COLO829 (cell line): ENCODE measurements at places on chromosomes 1 and 21.

- peak; percentile 63 for DNase-seq
Observed at GRCh38 chr1:85109475-85109874, 61.2 kb upstream of the MCOLN3 start.

GRCh38 chr1:107524301-107524700, 383.5 kb downstream of the NTNG1 start:
- DNase-seq = no peak

DNA sequence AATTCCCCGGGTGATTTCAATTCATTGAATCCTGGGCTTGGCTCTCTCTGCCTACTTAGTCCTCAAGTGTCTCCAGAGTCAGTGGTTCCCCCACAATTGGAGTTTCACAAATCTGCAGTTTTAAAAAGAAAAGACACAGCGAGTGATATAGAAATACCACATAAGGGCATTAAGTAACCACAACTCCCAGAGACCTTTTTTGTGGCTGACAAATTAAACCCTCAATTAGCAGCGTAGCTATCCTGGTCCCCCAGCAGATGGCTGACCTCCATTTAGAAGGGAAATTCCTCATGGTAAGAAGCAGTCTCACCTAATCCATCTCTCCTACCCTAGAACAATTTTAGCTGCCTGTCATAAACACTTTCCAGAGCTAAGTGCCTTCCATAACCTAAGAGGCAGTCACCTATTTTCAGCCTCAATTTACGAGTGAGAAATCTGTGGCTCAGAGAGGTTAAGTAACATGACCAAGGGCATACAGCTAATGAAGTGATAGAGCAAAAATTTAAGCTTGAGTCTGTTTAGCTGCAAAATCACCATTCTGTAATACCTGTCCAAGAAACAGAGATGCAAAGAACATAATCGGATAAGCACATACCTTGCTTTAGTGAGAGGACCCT, 56.0 kb upstream of the NBPF3 start:
- DNase-seq = no peak

- no peak for DNase-seq
Observed at GRCh38 chr1:33886496-33886895, 22.6 kb downstream of the HMGB4 start.

DNA sequence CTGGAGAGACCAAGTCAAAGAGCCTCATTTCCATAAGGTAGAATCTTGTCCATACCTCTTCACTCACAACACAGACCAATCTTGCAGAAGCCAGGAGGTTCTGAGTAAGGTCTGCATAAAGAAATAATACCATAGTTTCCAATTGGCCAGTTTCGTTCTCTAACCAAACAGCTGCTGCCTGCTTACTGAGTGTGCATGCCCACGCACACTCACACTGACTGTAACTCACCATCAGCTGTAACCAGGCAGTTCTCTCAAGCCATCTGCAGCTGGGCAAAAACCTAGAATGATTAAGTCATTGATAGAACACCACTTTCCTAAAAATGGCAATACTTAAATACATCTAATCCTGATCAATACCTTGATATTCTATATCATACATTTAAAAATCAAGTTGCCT, 106.6 kb upstream of the VAV3 start:
- DNase-seq = no peak

GRCh38 chr1:117780687-117781475, 148.5 kb downstream of the GDAP2 start:
- DNase-seq = no peak

DNA sequence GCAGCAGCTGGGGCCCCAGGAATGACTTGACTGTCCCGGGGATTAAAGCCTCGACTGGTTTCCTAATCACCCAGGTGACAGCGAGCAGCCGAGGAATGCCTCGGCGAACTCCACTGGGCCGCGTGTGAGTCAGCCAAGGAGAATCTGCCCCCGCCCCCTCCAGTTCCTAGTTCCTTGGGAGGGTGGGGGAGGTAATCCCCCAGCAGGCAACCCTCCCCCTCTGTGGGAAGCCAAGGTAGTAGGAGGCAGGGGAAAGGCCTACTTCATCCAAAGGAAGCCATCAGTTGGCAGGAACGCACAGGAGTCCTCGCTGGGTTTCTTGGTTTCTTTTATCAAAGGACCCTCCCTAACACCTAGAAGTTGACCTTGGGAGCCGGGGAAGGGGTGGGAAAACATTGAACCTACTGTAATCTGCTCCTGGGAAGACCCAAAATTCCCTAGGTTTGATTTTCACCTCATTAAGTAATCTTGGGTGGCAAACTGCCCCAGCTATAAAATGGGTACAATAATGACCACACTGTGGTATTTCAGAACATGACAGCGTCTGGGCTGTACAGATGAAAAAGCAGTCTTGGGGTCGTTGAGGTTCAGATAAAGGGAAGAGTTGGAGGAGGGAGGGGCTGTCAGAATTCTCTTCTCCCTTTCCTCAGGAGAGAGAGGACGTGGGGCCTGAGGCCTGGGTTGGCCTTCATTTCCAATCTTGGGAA, 1.4 kb downstream of the TENT5B start:
- DNase-seq = peak; percentile 43

DNA sequence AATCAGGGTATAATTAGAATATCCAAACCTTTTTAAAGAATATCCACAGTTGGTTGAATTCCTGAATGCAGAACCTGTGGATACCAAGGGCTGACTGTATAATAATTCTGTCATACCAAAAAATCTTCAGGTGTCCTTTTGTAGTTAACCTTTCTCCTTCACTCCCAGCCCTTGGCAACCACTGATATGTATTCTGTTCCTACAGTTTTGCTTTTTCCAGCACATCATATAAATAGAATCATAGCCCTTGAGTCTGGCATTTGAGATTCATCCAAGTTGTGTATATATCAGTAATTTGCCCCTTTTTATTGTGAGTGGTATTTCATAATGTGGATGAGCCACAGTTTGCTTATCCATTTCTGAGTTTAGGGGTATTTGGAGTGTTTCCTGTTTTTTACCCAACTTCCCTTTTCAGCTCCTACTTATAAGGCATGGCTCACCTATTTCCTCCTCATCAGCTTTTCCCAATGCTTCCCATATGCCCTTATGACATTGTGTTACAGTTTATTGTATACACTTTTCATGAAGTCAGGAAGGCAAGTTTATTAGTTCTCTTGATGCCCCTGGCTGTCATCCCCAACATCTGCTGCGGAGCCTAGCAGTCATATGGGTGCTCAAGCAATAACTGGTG, 35.0 kb upstream of the AGO1 start:
- DNase-seq = no peak

DNA sequence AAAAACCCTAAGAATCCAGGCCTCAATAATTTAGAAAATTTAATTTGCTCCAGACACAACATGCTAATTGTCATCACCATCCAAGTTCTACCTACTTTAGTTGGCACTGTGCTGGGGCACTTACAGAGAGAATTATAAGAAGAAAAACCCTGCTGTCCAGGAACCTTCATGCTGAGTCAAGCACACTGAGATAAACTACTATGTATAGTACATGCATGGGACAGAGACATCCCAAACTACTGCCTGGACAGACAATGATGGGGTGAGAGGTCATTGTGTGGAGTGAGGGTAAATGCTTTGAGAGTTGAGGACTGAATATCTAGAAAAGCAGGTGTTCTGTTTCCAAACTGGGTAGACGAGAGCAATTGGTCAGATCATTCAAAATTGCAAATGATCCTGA, 135.3 kb upstream of the CTTNBP2NL start:
- no peak for DNase-seq
